Stimulated activated CD4-positive, alpha-beta T cell treated with anti-CD3 and anti-CD28 coated beads, Interleukin-15, amount 100 ng/mL, for 48 hours (primary cell): ENCODE measurements at places on chromosomes 4 and X.

DNA sequence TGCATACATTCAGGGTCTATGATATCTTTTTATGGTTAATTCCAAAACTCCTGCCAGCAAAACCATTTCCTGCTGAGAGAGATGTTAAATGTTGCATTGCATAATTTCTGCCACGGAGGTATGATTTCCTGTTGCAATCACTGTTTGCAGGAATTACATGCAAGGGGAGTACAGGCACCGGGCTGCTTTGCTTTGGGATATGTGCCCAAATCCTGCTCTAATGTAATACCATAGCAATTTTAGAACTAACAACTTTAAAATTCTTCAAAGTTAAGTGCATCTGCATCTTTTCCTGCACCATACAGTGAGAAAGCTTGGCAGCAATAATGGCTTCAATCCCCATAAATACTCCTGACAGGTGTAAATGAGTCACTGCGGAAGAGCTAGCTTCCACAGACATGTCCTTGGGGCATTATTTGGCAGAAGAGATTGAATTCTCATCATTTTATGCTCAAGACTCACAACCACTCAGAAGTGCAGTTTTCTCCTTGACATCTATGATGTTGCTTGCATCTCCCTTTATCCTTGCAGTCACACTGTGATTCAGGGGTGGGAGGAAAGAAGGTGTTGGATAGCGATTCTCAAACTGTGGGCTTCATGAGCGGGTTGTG, 29.6 kb downstream of the TRIM2 start:
- no peak for DNase-seq

DNA sequence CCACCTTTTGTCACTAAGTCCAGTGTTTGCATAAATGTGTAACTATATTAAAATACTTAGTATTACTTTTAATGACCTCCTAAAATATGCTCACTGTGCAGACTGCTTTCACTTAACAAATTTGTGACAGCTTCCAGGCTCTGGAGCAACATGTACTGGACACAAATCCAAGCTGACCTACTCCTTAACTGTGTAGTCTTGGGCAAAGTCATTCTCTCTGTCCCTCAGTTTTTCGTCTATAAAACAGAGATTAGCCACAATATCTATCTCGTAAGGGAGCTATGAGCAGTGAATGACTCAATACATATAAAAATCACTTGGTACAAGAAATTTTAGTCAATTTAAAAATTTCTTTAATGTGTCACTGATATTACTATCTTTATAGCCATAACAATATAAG, 20.4 kb upstream of the RAB40A start:
- no peak for DNase-seq

DNA sequence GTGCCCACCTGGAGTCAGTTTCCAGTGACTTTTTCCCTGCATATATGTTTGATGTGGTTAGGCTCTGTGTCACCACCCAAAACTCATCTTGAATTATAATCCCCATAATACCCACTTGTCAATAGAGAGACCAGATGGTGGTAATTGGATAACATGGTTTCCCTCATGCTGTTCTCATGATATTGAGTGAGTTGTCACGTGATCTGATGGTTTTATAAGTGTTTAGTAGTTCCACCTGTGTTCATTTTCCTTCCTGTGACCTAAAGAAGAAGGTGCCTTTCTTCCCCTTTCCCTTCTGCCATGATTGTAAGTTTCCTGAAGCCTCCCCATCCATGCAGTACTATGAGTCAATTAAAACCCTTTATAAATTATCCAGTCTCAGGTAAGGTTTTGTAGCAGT, 740.9 kb downstream of the ARAP2 start:
- no peak for DNase-seq

DNA sequence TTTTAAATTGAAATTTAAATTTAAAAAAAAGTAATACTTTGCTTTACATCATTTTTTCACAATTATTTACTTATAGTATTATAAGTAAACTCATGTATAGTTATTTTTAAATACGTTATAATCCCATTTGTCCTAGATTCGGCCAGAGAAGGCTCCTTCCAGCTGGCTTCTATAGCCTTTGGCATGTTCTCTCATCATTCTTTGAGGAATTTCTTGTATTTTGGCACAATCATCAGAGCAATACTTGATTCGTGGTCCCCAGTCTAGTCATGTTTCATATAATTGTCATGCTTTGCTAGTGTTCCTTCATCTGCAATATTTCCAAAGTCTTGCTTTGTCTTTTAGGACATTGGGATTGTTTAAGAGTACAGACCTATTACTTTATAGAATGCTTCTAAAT, 1037.9 kb upstream of the AGA start:
- no peak for DNase-seq

GRCh38 chr4:163090997-163091684, 75.5 kb downstream of the NAF1 start:
- no peak for DNase-seq
